Large intestine (tissue), 12 donors: ENCODE measurements at places on chromosomes 6 and 20.

DNA sequence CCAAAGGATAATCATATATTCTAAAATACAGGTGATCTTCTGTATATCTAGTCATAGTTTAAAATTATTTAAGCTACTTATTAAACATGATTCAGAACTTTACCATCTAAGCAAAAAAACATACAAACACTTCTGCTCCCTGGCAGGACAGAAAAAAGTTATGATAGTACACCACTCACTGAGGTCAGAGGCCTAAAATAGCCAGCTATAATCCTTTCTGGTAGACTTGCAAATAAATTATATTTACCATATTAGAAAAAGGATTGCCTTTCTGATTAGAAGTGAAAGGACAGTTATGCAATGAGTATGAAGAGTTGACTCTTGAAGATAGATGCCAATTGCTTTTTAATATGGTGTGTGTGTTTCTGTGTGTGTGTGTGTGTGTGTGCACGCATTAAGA, 207.4 kb downstream of the BMP2 start:
- DNase-seq, result no peak

GRCh38 chr20:40497899-40498691, 190.9 kb downstream of the MAFB start:
- DNase-seq, result peak; percentile 19

- DNase-seq, result peak; percentile 51
Observed at GRCh38 chr6:43575105-43575771, 600 bp downstream of the XPO5 start.

DNA sequence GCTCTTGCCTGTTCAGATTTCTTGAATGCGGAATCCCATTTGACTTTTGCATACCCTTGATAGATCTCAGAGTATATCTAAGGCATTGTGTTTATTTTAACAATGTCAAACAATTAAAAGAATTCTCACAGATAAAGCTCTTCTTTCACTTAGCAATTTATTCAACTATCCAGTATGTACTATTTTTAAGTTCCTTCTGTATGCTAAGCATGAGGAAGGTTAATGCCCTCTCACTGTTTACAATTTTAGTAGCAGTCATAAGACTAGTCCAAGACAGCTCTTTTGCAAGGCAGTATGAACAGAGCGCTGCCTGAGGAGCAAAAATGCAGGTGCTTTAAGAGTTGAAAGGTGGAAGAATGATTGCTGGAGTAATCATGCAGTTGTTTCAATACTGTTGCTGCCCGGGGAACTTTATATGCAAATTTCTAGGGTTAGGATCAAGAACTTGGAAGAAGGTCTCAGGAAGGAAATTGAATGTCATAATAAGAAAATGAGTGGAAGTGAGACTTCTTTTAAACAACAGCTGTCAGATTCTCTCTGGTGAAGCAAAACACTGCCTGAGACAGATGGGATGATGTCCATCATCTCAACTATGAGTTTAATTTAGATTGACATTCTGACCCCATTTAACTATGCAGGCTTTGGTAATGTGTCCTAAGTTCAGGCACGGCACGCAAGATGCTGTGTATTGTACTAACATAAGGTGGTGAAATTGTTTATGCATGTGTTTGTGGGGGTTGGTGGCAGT, 1303.5 kb upstream of the CITED2 start:
- DNase-seq, result no peak

DNA sequence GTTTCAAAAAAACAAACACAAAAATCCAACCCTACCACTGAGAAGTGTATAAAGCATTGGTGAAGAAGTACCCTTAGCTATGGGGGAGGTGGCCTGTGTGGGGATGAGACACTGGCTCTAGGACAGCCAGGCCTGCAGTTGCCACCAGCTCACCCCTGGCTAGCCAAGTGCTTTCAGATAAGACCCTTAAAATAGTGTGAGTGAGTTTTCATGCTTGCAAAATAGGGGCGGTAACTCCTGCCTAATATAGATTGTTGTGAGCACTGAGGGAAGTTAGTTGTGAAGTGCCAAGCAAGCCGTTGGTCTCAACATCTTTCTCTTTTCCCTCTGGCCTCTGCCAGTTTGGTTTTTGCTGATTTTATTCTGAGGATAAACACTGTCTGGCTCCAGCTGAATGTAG, 11.3 kb downstream of the PPP1R3G start:
- DNase-seq, result no peak

GRCh38 chr6:11604836-11605506, 67.4 kb downstream of the TMEM170B start:
- no peak for DNase-seq

DNA sequence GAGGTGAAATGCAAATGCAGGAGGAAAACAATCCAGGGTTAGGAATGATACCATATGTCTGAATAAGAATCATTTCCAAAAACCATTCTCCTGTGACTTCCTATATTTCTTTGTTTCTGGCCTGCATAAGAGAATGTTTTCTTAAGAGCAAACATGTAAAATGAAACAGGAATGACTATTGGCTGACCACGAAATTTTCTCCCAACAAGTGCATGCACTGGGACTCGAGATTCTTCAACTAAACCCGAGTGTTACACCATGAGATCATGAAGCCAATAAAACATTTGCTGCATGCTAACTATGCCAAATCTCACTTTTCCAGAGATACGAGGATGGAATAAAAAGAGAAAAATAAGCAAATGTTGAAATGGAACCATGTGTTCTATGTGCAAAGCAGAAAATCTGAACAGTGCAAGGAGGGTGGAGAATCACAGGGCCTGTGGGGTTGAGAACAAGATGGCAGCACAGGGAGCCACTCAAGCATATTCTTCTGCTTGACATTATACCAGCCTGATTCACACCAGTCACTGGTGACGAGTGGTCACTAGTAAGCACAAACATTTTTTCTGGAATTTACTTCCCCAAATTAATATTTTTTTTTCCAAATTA, 212.2 kb upstream of the FOXA2 start:
- DNase-seq, result no peak

DNA sequence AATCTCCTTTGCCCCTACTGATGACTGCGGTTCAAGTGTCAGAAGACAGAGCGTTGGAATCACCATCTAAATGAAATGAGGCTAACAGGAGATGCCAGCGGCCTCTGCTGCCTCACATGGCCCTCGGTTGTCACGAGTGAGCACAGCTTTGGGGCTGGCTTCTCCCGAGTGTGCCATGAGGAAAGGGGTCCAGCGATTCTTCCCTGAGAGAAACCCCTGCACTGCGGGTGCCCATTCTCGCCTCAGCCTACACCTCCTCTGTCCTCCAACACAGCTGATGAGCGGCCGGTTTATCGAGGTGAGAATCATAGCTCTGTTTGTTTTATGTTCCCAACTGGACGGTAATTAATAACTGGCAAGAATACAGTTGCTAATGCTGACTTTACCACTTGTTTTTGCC, 144.7 kb upstream of the RPS6KA2 start:
- DNase-seq, result no peak

DNA sequence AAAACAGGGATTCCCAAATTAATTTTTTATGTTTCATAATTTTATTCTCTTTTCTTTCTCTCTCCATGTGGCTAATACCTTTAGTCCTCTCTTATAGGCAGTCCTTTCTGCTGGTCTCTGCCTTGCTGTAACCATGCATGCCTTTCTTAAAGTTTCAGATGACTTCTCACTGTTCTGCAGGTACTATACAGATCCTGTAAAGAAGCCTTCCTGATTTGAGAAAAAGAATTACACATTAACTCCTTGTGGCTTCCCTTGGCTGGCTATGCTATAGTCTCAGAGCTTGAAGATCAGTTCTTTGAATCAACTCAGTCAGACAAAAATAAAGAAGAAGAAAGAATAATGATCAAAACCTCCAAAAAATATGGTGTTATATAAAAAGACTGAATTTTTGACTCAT, 7.3 kb upstream of the GPR63 start:
- DNase-seq, result no peak

DNA sequence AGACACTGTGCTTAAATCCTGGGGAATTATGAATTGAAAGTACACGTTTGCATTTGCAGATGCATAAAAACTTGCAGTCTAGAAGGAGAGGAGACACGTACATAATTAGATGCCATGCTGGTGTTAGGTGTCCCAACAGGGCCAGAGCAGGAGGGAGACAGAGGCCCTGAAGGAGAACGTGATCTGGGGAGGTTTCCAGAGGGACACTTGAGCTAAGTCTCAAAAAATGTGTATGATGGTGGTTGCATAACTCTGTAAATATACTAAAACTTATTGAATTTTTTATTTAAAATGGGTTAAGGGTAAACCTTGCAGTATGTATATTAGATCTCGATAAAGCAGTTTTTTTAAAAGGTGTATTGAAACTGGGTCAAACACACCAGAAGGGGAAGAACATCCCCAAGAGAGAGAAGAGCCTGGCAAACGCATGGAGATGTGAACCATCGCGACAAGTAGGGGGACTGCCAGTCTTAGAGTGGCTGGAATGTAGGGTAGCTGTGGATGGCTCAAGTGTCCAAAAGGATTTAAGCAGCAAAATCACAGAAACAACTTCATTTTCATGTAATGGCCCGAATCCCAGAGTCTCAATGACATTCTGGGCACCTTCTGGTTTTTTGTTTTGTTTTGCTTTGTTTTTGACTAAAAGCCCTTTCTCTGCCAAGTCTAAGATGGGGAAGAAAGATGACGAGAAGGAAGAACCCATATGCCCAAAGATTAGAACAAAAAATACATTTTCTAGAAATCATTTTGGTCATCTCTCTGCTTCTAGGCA, 15.3 kb downstream of the TRAF3IP2 start:
- no peak for DNase-seq

DNA sequence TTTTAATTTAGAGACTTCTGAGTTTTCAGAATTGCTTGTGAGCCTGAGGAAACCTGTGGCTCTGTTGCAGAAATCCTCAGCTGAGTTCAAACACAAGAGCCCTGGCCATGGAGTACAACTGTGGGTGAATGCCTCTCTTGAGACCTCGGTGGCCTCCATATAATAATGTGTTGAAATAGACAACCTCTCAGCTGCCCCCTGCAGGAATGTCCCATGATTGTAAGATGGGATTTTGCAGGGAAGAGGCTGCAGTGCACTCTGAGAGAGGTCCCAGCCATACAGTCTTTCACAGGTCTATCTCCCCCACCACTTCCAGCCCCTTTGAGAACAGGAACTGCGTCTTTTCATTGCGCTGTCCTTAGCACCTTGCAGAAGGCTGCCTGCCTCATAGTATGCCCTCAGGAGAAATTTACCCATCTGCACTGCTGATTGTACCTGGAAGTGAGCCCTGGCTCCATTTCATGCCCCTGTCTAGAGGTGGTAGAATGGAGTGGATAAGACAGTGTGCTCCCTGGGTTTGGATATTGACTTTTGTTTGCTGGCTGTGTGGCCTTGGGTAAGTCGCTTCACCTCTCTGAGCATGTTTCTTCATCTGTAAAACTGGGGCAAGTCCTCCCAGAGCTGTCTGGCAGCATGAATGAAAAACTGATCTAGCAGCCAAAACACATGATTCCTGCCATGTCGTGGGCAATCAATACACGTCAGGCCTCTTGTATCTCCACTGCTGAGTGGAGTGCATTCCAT, 16.8 kb upstream of the CDH22 start:
- no peak for DNase-seq

- no peak for DNase-seq
Observed at GRCh38 chr6:64217721-64218620, 582.4 kb downstream of the PHF3 start.

DNA sequence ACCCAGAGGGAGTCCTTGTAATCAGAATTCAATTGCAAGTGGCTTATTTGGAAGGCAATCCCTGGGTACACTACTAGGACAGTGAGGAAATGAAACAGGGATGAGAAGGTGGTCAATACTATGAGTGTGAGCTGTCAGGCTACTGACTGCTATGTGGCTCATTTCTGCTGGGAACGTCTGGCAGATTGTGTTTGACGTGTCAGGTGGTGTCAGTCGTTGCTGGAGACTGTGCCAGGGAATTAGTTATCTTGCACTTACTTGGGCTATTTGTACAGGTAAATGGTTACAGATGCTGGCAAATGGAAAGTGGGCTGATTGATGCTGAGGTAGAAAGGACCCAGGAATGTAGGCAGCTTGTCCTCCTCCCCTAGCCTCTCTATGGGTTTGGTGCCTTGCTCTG, 17.4 kb downstream of the CST4 start:
- DNase-seq, result no peak

DNA sequence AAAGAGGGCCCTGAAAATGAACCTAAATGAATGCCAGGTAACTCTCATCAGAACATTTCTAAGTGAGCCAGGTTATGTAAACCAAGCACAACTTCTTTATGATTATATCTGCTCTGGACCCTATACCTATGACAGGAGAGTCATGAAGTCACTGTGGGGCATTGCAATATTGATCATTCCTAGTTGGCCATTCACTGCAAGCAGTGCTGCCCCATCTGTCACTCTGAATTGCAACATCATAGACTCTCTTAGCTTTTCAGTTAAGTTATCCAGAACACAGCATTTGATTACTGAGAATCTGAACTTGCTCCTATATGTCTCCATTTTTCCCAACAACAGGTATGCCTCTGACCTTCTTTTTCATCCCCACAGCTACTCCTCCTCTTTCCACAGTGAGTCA, 3.3 kb downstream of the COL21A1 start:
- no peak for DNase-seq

GRCh38 chr6:140923048-140923447, 1209.7 kb upstream of the GJE1 start:
- no peak for DNase-seq

DNA sequence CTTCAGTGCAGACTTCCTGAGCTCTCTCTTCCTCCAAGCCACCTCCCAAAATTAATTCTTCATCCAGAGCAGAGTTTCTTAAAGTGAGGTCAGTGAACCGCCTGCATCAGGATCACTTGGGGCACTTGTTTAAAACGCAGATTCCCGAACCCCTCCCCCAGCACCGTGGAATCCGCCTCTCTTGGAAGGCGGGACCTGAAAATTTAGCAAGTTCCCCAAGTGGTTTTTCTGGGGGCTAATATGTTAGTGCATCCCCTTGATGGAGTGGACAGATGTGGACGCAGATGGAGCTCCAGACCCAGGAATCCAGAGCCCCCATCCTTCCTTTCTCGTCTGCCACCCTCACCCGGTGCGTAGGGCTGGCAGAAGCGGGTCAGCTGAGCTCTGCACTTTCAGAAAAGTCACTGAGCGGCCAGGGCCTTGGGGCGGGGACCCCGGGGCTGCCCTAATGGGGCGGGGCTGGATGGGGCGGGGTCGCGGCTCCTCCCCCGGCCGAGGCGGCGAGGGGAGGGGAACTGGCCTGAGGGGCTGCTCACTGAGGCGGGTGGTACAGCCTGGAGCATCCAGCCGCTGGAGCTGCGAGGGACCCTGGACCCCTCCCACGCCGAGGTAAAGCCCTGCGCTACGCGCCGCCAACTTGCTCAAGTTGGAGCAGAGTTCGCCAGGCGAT, at the start of the genes DEFB124 and REM1:
Gene DEFB124, minus strand, starts transcription at position 370 of the 670 bp plus-strand sequence. CDS start 2,114 bp downstream, outside the sequence.
Gene REM1, plus strand, starts transcription at position 531 of the 670 bp plus-strand sequence. CDS start 1,158 bp downstream, outside the sequence.
- no peak for DNase-seq
